NCI-H2171 treated with DMSO at 0.1 percent for 48 hours (cell line): ENCODE measurements at places on chromosomes 5 and 9.

- DNase-seq, result peak; percentile 21
Observed at GRCh38 chr9:70484232-70485130, 70.0 kb upstream of the KLF9 start.

- DNase-seq, result no peak
Observed at GRCh38 chr5:17819783-17820182, 185.5 kb downstream of the TAF11L14 start.

GRCh38 chr5:133229931-133230664 lies 178.3 kb downstream of the HSPA4 start:
- no peak for DNase-seq

DNA sequence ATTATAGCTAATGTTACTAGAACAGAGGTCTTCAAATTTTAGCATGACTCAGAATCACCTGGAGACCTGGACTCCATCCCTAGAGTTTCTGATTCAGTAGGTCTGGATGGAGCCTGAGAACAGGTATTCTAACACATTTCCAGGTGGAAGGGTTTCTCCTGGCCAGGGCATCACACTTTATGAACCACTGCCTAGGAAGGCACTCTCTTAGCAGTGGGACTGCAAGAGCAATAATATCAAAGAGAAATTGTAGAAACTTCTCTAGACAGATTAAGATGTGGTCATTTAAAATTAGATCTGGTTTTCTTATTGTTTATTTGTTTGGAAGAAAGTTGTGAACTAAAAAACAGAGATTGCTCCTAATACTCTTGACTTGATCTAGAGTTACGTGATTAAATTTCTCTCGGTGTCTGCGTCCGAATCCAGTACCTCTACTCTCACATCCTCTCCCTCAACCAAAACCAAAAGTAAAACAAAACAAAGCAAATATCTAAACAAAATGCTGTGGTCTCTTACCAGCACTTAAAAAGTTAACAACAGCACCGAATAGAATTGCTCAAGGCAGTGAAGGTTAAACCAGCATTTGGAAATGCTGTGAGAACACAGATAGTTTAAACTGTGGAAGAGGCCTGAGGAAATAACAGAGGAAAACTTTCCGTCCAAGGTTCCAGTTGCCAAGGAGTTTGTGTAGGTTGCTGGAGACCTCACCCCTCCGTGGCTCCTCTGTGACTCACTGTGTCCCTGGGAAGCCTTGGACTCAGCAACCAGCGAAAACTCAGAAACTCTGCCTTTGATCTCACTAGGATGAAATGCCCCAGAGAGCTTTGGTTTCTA lies 193.4 kb downstream of the ARRDC3 start:
- no peak for DNase-seq

- DNase-seq, result no peak
Observed at GRCh38 chr5:57626703-57627102, 144.1 kb upstream of the ACTBL2 start.

- no peak for DNase-seq
Observed at GRCh38 chr5:124546643-124547042, 199.8 kb downstream of the ZNF608 start.

DNA sequence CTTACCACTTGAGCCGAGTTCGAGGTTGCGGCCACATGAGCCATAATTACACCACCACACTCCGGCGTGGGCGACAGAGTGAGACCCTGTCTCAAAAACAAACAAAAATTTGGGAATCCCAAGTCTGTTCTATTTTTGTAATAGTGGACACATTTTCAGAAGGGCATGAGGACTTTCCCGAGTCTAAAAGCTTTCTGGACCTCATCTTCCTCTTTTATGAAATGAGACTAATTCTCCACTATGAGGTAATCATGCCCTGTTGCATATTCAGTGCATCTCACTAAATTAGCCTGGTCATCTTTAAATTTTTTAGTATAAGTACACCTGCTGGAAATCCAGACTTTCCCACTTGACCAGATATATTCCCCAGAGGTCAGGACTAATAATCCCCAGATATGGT lies 55.7 kb downstream of the GGTA1 start:
- DNase-seq, result no peak

DNA sequence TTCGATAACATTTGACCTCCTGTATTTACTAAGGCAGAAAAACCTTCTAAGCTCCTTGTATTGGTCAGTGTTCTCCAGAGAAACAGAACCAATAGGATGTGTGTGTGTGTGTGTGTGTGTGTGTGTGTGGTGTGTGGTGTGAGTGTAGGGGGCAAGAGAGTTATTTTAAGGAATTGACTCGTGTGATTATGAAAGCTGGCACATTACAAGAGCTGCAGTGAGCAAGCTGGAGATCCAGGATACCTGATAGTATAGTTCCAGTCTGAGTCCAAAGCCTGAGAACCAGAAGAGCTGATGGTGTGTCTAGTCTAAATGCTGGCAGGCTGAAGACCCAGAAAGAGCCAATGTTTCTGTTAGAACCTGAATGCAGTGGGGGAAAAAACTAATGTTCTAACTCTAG lies 21.2 kb upstream of the PIK3R1 start:
- no peak for DNase-seq

DNA sequence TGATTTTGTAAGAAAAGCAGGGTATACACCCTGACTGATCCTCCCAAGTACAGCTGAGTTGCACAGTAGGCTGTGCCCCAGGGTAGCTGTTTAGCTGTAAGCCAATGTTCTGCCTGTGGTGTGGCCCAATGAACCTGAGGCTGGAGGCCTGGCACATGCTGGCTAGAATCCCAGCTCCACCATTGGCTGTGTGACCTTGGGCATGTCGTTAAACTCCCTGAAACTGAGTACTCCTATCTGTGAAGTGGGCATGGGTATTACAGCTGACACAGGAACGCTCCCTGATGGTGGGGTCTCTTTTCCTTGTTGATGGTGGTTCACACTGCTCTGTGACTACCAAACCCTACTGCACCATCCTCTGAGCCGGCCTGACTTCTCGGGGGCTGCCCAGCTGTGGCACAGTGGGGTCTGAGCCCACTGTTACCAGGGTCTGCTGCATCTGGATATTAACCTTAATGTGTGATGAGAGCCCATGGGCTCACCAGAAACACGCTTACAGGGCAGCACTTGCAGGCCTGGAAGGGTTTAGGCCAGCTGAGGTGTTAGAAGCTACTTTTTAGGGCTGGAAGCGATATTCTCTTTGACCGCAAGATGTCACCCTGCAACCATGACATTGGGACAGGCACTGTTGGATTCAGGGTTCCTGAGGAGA lies 7.0 kb upstream of the GADD45G start:
- peak; percentile 65 for DNase-seq

DNA sequence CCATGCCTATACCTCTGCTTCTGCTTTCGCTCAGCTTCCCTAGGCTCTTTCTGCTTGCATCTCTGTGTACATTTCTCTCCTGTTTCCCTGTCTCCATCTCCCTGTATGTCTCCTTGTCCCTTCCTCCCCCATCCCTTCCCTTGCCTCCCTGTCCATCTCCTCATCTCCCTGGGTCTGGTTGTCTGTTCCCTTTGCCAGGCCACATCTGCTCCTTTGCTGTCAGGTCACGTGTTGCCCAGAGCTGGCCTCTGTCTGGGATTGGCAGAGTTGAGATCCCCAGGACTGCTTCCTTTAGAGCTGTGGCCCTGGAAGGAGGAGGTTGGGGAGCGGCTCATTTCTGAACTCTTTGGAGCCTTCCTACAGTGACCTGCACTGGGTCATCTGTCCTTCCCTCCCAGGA lies 31.8 kb upstream of the PTGS1 start:
- DNase-seq, result no peak

- peak; percentile 10 for DNase-seq
Observed at GRCh38 chr9:24095246-24095645, 269.2 kb upstream of the ELAVL2 start.

DNA sequence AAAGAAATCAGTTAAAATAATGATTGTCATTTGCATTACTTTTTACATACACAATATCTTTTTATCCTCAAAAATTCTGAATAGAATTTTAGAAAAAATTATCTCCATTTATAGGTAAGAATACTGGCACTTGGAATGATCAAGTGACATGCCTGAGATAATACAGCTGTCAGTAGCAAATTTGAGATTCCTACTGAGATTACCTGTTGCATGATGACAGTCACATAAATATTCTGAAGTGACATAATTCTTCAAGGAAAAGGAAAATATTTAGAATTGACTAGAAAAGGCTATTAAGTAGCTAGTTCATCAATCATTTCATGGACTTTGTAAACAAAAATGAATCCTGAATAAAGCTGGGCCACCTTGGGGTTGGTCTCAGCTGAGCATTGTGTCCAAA lies 15.2 kb upstream of the ENC1 start:
- DNase-seq, result no peak

- DNase-seq, result no peak
Observed at GRCh38 chr5:178538741-178539229, 51.4 kb downstream of the COL23A1 start.

GRCh38 chr5:9056046-9056445 lies 489.8 kb downstream of the SEMA5A start:
- no peak for DNase-seq

DNA sequence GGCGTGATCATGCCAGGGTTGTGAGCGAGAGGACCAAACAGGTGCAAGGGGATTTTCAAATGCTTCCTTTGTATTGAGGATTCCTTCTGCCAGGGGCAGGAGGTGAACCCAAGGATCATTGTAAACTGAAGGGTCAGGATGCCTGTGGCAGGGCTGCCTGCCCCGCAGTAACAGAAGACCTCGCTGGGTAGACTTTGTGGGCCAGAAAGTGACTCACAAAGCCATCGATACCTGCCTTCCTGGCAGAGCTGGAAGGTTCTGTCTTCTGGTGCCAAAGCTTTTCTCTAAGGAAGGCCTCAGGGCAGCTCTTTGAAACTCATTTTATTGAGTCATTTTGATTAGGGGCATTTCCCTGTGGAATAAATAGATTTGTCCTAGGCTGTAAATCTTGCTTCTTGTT lies 223.4 kb downstream of the ICE1 start:
- DNase-seq, result no peak

DNA sequence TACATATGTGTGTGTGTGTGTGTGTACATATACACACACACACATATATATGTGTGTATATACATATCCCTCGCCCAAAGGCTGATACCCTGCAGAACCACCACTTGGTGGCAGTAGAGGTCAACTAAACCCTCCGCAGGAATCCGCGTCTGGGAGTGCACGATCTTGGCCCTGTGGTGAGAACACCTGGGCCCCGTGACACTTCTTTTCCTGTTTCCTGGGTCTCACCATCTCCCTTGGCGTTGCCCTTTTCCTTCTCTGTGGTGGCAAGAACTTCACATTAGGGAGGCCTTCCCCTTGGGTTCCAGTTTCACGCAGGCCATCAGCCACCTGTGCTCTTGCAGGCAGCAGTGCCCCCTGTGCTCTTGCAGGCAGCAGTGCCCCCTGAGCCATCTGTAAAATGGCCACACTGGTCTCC lies 8.2 kb downstream of the IL9 start:
- peak; percentile 66 for DNase-seq

DNA sequence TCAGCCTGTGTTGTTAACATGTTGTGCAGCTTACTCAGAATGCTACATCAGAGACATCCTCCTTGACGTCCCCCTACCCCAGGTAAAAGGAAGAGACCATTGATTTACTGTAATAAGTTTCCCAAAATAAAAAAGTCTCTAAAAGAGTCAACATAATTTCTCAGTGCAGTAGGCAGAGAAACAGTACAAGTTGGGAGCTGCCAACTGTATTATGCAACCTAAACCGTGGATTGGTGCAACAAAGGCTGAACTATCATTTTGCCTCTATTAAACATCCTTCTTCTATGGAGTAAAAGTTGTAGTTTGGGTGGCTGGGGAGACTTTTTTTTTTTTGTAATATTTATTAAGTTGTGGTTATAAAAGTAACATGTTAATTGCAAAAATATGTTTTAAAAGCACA lies 208.0 kb downstream of the NR3C1 start:
- DNase-seq, result no peak

- peak; percentile 66 for DNase-seq
Observed at GRCh38 chr9:112112519-112112918, 62.6 kb downstream of the SUSD1 start.

- DNase-seq, result peak; percentile 94
Observed at GRCh38 chr9:107251756-107252322, 31.2 kb upstream of the RAD23B start.

DNA sequence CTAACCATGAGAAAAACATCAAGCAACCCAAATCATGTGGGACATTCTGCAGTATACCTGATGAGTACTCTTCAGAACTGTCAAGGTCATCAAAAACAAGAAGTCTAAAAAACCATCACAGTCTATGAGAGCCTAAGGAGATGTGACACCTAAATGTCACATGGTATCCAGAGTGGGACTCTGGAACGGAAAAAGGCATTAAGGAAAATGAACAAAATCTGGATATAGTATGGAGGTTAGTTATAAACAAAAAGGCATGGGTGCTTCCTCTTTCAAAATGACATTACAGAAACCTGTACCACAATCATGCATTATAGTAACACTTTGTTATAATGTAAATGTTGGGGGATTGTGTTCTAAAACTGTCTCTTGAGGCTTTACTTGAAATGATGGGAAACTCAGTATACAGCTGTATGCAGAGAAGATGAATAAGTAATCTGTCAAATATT lies 47.4 kb downstream of the PRKACG start:
- no peak for DNase-seq

- peak; percentile 84 for DNase-seq
Observed at GRCh38 chr9:99134893-99135341, 30.0 kb downstream of the TGFBR1 start.

- DNase-seq, result no peak
Observed at GRCh38 chr9:15542624-15543023, 10.2 kb upstream of the CCDC171 start.

DNA sequence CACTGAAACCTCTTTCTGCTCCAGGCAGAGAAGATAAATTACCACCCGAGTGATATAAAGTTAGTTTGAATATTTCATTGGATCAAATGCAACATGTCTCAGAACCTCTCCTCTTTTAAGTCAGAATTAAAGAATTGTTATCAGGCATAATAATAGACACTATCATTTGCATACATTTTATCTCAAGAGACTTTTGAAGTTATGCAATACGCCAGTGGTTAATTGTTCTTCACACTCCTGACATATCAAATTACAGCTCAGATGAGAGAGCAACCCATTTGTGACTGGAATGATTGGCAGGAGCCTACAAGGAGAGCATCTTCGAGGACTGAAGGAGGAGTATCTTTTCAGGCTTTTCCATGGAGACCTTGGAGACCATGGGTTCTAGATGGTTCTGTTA lies 452.2 kb downstream of the KDM4C start:
- peak; percentile 42 for DNase-seq

DNA sequence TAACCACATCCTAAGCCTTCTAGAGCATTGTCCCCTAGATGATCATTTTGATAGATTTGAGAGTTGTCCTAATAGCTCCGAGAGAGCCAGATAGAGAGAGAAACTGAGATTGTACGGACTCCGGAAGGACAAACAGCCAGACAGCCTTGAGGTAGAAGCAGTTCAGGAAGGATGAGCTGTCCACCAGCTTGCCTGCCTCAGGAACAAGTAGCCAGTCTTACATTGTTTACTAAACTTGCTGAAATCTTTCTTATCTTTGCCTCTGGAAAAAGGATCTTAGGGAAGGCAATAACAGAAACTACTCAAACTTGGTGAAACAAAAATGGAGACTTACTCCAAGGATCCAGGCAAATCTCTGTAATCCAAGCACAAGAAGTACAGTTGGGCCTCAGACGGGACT lies 39.0 kb upstream of the SAP30L start:
- DNase-seq, result no peak

DNA sequence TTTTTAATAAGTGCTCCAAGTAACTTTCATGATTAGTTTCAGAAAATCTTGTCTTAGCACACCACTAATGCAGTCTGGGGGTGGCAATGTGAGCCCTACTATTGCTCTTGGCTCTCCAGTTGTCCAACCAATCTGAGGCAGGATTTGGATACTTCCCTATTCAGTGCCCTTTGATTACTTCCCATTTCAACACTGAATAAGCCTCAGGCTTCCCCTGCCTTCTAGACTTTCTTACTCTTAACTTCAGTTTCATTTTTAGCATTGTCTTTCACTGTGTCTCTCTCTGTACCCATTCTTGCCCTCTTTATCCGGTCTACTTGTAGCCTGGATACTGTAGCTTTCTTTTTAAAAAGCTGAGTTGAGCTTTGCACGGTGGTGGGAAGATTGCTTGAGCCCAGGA lies 186.1 kb downstream of the C9orf152 start:
- no peak for DNase-seq
